Activated gamma-delta T cell treated with anti-CD3 and anti-CD28 coated beads, Interleukin-2, amount 50 U/mL, for 16 hours (primary cell): ENCODE measurements at places on chromosomes 4 and X.

- no peak for DNase-seq
Observed at GRCh38 chrX:65997978-65998717, 41.7 kb downstream of the VSIG4 start.

- no peak for DNase-seq
Observed at GRCh38 chr4:101282076-101282844, 65.1 kb downstream of the PPP3CA start.

DNA sequence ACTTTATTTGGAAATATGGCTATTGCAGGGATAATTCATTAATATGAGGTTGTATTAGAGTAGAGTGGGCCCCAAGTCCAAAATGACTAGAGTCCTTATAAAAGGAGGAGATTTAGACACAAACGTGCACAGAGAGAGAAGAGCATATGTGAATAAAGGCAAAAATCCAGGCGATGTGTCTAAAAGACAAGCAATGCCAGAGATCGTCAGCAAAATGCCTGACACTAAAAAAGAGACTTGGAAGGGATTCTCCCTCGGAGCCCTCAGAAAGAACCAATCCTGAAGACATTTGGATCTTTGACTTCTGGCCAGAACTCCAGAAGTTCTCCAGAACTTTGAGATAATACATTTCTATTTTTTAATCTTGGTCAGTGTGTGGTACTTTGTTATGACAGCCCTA is 472.1 kb downstream of the NLGN4X start:
- no peak for DNase-seq

DNA sequence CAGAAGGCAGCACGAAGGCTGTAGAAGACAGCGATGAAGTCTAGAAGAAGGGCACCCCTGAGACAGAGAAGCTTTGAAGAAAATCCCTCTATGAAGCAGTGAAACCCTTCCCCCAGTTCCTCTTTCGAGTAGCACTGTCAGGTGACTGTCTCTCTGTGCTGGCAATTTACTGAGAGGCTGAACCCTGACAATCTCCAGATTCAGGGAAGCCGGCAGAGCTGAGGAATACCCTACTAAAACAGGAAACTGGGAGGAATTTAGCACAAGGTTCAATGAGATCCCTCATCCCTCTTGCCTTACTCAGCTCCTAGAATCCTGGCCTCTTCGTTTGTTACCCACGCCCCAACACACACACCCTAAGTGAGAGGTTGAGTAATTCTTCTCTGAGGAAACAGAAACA is 239.7 kb upstream of the NOCT start:
- no peak for DNase-seq

GRCh38 chrX:30241724-30242415 is at the start of gene MAGEB4:
MAGEB4 (plus strand) TSS chrX:30242000; CDS start chrX:30242136, 136 bp downstream.
- no peak for DNase-seq

GRCh38 chr4:147777456-147778091 is 45.7 kb downstream of the ARHGAP10 start:
- no peak for DNase-seq

GRCh38 chr4:82918091-82918490 is 17.6 kb downstream of the THAP9 start:
- DNase-seq, result no peak

DNA sequence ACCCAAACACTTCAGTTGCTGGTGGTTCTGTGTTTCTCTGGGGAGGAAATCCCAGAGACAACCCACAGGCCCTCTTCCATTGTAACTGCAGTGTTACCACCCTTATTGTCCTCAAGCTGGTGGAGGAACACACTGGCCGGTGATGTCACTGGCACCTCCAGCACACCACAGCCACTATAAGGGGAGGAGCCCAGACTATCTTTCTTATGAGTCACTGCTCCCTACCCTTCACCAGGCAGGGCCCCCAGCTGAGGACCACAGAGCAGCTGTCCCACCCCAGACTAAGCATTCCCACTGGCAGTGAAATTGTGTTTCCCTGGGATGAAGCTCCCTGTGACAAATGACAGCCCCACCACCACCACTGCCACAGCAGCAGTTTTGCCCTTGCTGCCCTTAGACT is 171.8 kb upstream of the FGF16 start:
- no peak for DNase-seq

DNA sequence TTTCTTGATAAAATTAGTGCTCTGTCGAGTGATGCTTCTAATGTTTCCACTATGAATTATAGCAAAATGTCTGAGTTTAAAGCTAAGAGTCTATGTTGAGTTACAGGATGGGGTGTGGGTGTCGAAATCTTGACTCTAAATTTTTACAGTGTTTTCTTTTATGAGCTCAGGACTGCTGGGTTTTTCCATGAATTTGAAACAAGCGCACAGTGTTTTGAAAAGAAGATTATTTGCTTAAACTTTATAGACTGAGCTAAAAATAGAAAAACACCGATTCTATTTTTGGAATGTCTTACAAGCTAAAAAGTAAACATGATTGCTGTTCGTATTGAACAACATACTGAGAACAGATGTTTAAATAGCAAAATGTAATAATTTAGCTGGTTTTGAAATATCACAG is 7.5 kb downstream of the PTTG2 start:
- DNase-seq, result no peak

DNA sequence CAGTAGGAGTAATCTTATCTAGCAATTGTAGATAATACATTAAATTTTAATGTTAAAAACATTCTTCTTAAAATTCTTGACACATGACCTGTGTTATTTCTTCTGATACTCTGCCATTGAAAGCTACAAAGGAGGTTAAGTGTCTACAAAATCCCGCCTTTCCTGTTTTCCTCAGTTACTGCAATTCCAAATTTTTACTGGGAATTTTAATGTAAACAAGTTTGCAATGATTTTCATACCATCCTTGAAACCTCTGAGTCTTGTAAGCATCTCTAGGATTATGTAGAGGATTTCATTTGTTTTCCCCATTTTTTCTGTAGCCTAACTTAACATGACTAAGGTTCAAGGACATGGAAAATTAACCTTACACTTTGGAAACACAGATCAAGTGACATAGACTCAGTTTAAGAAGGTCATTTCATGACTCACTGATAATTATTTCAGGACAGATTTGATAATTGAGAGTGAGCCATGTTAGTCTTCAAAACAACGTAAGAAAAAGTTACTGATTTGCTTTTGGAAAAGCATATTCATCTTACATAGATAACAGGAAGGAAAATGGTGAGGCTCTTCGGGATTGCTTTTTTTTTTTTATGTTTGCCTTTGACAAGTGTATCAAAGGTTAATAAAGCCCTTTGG is 39.6 kb upstream of the PDLIM5 start:
- DNase-seq, result no peak

DNA sequence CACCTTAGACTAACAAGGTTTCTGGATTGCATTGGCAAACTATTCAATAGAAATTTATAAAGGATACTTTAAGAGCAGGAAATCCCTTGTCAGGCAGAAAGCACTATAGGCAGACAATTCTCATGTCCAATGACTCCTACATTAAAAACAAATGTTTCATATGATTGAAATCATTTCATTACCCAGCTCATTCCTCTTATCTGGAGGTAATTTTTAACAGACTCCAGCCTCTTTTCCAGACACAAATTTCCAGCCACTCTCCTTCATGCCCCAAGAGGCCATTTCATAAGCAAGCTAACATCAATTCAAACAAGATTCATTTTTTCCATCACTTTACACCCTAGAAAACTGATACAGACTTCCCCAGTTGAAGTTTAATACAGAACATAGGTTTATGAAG is 495.1 kb upstream of the FRG1 start:
- no peak for DNase-seq

DNA sequence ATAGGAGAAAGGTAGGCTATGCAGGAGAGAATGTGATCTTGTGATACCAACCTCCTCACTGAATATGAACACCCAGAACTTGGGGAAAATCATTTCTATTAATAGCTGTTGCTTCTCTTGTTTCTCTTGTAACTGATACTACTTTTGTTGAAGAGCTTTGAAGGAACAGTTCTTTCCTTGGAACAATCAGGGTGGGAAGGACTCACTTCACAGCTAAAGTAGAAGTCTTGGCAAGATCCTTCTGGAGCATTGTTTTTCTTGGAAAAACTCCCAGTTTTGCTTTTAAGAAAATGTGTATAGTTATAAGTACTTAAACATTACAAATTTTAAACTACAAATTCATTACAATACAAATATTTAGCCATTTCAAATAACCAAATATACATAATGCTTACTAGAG is 19.1 kb upstream of the XK start:
- no peak for DNase-seq

DNA sequence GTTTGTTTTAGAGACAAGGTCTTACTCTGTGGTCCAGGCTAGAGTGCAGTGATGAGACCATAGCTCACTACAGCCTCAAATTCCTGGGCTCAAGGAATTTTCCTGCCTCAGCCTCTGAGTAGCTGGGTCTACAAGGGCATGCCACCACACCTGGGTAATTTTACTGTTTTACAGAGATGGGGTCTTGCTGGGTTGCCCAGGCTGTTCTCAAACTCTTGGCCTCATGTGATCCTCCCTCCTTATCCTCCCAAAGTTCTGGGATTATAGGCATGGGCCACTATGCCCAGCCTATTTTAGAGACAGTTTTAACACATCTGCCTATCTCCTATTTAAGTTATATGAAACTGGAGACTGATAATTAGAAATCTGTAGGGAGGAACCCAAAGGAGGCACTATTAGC is 53.8 kb downstream of the SPRY1 start:
- no peak for DNase-seq

GRCh38 chr4:70901607-70901983 is 574 bp upstream of the MOB1B start:
- DNase-seq, result no peak

GRCh38 chr4:28007693-28008092 is 1147.1 kb downstream of the STIM2 start:
- DNase-seq, result no peak

DNA sequence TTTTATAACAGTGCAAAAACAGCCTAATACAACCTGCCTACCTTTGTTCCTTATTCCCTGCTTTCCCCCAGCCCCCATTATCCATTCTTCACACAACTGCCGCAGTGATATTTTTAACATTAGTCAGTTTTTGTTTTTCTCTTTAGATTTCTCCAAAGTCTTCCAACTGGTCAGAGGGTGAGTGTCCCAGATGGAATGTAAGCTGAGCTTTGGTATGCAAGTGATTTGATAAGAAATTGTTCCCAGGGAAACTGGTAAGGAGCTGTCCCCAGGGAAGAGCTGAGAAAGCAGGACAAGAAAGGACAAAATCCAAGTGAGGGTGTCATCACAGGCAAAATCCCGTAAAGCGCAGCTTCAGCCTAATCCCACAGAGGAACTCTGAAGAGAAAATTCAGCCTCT is 475.5 kb upstream of the ADGRL3 start:
- no peak for DNase-seq

GRCh38 chr4:1211891-1212545 is 36.9 kb downstream of the CTBP1 start:
- no peak for DNase-seq

- DNase-seq, result no peak
Observed at GRCh38 chr4:100372432-100372831, 145.4 kb downstream of the EMCN start.

- no peak for DNase-seq
Observed at GRCh38 chr4:158758142-158758541, 10.7 kb upstream of the FNIP2 start.

DNA sequence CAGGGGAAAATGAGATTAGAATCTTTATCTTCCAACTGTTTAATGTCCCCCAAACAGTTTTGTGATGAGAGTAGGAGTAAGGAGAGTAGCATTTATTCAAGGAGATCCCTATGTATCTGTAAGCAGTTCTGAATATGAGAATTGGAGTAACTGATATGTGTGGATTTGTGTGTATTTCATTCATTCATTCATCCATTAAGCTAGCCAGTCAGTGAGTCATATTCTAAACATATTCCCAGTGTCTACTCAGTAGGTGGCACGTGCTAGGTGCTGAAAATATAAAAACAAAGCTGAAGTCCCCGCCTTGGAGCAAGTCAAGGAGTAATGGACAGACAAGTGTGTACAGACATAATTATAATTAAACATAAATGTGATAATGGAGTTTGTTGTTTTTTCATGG is 12.4 kb upstream of the STX18 start:
- DNase-seq, result no peak

DNA sequence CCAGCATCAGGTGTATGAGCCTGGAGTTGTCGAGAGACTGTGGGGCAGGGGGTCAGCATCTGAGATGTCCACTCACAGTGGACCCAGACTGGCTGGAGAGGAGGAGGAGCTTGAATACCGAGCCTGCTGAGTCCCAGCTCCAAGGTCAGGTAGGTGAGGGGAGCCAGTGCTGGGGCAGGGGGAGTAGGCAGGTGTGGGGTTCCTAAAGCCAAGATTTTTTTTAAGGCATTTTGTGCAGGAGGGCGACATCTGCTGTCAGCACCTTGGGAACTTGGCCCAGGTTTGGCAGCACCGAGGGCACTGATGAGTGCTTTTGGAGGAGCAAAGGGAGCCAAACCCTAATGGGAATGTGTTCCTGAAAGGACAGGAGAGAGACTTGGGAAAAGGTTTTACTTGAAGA is 64.2 kb upstream of the MSANTD1 start:
- DNase-seq, result no peak

- no peak for DNase-seq
Observed at GRCh38 chr4:14883166-14883565, 119.1 kb upstream of the CPEB2 start.

- DNase-seq, result no peak
Observed at GRCh38 chr4:123342498-123342897, 54.1 kb upstream of the SPRY1 start.

GRCh38 chr4:7546809-7547367 is 112.2 kb upstream of the PSAPL1 start:
- no peak for DNase-seq

GRCh38 chrX:13050151-13050550 is 5.7 kb upstream of the FAM9C start:
- DNase-seq, result no peak

- no peak for DNase-seq
Observed at GRCh38 chr4:98656886-98657285, 1.5 kb downstream of the TSPAN5 start.

DNA sequence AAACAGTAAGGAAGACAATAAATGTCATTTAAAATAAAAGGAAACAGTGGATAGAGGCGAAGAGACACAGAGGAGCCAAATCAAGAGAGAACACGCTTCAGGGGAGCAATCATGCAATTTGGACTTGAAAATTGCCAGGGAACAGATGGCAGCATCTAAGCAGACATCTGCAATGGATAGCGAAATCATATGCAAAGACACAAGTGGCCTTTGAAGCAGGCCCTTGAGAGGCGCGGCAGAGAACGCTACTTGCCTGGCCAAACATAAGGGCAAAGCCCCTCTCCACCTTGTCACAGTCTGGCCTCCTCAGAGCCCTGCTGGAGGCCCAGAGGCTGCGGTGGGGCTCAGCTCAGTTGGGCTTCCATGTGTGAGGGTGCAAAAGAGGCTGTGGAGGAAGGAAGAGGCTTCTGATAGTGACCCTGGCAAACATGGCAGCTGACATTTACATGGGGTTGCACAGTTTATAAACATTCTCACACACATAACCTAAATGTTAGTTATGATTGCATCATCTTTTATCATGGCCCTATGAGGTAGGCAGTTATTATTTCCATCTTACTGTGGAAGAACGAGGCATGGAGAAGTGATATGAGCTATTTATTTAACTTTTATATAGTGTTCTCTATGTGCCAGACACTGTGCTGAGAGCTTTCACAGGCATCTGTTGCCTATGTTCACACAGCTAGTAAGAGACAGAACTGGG is 18.3 kb downstream of the ADGRG4 start:
- DNase-seq, result no peak

- DNase-seq, result no peak
Observed at GRCh38 chr4:112593438-112594133, 43.1 kb downstream of the ZGRF1 start.

- DNase-seq, result no peak
Observed at GRCh38 chr4:18961266-18961665, 939.7 kb upstream of the LCORL start.
